Stimulated activated memory B cell treated with anti-CD40 and anti-IgM and Interleukin-4, amounts not matched to agents 10 μg/mL and 1 μg/mL and 100 μg/mL, for 72 hours (primary cell): ENCODE measurements at places on chromosomes 7 and 10.

- ATAC-seq = no peak
These were observed 57.9 kb upstream of the ITGB1 start for GRCh38 chr10:33015761-33016547.

DNA sequence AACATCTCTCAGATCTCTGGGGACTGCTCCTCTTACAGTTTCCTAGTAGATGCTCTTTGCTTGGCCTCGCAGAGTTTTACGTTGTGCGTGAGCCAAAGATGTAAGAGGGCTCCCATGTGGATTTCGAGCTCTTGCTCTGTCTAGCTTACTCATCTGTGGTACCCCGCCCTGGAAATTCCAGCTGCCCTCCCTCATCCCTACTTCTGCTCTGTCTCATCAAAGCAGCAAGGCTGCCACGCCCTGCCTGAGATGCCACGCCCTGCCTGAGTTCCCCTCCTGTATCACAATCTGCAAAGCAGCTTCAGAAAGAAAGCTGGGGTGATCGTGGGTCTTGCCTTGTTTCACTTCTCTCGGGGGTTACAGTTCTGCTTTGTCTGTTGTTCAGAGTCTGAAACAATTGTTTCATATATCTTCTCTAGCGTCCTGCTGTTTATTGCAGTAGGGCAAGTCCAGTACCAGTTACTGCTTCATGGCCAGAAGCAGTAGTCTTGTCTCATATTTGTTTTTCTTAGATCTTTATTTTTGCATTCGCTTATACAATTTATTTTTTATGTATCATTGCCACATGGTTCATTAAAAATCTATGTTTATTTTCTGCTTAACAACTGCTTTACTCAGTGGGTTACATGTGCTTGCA, 36.1 kb upstream of the CCNY start:
- ATAC-seq = peak; percentile 98

- ATAC-seq = no peak
These were observed 61.3 kb downstream of the COA1 start for GRCh38 chr7:43668035-43668434.

GRCh38 chr7:139698844-139699243, 79.0 kb downstream of the HIPK2 start:
- peak; percentile 46 for ATAC-seq

DNA sequence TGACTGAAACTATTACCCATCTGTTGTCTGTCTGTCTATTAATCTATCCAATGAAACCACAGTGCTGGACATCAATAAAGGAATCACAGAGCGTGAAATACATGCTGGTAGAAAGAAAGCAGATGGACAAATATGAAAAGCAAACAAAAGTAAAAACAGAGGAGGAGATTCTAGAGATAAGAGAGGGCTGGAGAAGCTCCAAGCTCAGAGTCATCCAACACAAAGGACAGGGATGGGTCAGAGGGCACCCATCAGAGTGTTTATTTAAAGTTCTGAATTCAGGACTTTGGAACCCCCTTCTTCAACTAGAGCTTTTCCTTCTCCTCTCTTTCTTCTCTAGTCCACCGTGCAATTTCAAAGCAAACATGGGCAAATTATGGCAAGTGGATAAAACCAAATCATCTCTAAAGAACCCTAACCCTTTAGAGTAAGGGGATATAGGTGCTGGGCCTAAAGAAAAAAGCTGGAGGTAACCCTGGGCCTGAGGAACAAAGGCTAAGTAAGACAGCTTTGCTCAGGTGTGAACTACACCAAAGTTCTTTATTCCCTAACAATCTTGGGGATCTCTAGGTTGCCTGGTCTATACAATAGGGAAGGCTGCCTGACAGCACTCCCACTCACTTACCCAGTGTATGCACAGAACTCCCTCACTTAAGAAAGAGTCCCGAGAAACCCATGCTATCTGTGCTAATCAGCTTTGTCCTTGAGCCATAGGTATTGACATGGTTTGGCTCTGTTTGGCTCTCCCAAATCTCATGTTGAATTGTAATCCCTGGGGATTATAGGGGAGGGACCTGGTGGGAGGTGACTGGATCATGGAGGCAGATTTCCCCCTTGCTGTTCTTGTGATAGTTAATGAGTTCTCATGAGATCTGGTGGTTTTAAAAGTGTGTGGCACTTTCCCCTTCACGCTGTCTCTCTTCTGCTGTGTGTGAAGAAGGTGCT, 97.0 kb downstream of the BAMBI start:
- no peak for ATAC-seq

DNA sequence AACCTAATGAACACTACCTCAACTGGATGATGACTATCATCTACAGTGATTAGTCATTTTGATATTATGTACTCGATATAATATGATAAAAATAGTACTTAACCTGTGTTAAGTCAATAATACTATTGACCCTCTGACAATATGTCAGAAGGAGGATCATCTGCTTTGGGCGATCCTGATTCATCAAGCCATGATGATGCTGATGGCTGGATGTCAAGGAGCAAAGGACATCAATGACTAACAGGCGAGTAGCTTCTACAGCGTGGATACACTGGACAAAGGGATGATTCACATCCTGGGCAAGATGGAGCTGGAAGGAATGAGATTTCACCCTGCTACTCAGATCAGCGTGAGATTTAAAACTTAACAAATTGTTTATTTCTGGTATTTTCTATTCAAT, 94.4 kb upstream of the SKAP2 start:
- no peak for ATAC-seq

DNA sequence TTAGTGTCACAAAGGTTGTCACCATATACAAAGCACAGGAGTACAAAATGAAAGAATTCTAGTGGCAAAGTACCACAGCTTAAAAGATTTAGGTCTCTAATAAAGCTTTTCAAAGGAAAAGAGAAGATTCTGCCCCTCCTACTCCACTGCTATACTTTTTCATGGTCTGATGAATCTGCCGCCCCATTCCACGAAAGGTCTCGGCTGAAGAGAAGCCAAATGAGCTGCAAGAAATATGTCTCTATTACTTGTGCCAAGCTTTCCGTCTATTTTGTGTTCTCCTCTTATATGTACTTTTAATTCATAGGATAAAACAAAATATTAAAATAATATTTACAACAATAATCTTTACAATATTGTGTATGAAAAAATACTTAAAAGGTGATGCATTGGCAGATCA, 222.6 kb downstream of the ANK3 start:
- no peak for ATAC-seq

DNA sequence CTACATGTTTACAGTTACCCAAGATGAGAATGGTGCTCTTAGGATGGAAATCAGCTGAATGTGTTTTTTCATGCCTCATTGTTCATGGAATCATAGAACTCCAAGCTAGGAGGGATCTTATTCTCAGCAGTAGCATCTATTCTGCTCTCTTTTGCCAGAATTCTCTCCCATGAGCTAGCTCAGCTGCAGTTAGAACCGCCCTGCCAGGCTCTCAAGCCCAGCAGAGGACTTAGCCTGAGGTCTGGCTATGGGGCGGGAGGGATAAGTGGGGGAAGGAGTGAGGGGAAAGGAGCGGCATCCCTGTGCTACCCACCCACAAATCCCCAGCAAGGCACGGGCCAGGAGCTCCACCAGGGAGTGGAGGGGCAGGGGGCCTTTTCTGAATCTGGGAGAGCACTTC, 120.7 kb upstream of the PLXNA4 start:
- ATAC-seq = no peak

DNA sequence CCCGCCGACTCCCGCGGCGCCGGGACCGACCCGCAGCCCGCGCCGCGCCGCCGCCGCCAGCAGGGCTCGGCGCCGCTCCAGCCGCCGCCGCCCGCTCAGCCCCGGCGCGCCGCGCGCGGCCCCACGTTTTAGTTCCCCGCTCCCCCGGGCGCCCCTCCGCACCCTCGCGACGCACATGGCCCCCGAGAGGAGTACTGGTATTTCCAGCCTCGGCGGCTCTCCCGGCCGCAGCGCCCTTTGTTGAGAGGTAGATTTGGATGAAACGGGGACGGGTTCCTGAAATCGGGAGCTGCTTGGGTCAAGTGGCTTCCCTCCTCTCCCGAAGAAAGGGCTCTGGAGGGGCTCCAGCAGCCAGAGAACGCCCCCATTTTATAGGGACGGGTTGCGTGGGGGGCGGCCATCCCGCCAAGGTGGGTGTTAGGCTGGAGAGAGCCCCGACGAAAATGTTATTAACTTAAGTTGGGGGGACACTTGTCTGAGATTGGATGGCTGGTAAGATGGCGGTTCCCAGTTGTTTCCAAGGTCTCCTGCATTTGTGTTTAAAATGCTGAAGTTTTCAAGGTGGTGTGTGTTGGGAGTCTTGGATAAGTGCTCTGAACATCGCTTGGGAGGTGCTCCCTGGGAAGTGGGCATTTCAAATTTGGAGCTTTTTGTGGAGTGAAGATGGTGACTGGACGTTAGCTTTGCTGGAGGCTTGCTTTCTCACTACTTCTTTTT, 1.2 kb downstream of the BMI1 start:
- ATAC-seq = no peak

GRCh38 chr7:21305455-21306235, 122.2 kb upstream of the SP4 start:
- peak; percentile 24 for ATAC-seq

DNA sequence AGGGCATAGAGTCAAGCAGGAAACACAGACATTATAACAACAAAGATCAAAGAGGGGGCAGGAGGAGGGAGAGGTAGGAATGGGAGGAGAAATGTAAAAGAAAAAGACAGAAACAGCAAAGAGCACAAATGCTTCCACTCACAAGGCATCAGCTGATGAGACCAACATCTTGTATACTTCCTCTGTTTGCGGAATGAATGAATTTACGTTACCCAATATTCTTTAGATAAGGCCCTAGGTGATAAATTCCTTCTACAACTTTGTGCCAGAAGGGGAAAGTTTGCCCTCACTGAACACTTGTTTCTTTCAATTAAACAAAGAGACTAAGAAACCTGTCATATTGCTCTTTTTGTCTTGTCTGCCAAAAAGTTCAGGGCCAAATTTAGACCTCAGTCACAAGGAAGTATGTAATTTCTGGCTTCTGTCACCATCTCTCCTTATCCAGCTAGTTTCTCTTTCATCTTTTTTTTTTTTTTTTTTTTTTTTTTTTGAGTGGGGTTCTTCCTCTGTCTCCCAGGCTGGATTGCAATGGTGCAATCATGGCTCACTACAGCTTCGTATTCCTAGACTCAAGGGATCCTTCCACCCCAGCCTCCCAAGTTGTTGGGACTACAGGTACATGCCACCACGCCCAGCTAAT, 116.4 kb upstream of the NANOS1 start:
- ATAC-seq = no peak

DNA sequence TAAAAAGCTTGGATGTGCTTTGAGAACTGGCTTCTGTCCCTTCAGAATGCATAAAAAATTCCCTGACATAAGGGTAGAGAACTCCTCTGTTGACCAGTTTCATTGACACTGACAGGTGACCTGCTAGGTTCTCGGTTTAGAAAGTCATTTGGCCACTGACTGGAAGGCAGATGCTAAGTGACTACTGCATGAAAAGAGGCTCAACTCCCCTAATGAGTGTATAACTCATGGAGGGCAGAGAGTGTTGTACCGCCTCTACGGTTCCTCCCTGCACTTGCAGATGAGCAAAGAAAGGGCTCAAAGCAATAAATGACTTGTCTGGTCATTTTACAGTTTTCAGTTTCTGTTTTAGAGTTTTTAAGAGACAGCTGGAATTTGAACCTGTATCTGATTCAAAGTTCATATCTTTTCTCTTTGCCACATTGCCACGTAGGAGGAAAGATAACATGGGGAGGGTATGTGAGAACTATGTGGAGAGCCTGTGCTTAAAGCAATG, 2.9 kb upstream of the FGL2 start:
- peak; percentile 89 for ATAC-seq

- ATAC-seq = no peak
These were observed 276.1 kb downstream of the BMPER start for GRCh38 chr7:34181271-34181958.
